AG04450 (cell line): ENCODE measurements at places on chromosomes 12 and 14.
A peak's percentile ranks its signal among the peaks of the same experiment; 100 is the strongest.

DNA sequence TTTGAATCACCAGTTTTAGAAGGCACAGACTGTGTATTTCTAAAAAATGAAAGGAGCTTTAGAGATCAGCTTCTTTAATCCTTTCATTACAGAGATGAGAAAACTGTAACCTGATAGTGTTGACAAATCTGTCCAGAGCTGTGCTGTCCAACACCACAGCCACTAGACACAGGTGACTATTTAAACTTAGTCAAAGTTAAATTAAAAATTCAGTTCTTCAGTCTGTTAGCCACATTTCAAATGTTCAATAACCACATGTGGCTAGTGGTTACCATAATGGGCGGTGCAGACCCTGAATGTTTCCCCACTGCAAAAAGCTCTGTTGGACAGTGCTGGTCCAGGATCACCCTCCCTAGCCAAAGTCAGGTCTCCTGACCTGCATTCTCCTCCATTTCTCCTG is 21.6 kb downstream of the DAD1 start:
- DNase-seq, result no peak

GRCh38 chr14:35406506-35407305 is 2.2 kb upstream of the NFKBIA start:
- no peak for DNase-seq

GRCh38 chr12:84730561-84731162 is 181.9 kb downstream of the SLC6A15 start:
- DNase-seq, result no peak

GRCh38 chr12:92570056-92570753 is 132.6 kb upstream of the PLEKHG7 start:
- peak; percentile 77 for DNase-seq

GRCh38 chr12:131287938-131288764 is 334.4 kb downstream of the ADGRD1 start:
- no peak for DNase-seq

- DNase-seq, result no peak
Observed at GRCh38 chr12:120079411-120080400, 36.8 kb downstream of the RAB35 start.

DNA sequence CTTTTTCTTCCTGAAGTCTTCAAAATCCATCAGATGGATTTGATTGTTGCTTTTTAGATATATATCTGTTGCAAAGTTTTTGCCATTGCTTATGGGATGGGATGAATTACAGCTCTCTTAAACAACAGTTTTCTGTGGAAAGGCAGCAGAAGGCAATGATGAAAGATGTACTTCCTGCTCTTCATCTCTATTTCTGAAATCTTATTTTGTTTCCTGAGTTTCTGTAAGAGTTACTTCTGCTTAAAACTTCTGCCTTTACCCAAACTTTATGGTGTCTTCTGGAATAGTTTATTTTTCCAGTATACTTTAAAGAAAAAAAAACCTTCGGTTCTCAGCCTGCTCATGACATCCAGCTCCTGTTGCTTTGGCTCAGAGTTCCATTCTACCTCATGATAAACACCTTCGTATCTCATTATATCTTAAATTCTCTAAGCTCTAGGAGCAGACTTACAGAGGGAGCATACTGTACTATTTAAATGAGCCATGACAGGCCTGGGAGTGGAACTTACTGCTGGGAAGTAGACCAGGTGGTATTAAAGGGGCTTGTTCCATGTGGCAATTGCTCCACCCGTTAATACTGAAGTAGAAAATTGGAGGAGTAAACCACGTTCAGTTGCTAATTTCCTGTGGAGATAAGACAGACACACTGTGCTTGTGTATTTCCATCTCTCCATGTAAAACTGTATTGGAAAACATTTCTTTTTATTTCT is 288.4 kb downstream of the FBXL14 start:
- DNase-seq, result no peak

- DNase-seq, result peak; percentile 76
Observed at GRCh38 chr12:14417715-14418114, 52.2 kb downstream of the ATF7IP start.

DNA sequence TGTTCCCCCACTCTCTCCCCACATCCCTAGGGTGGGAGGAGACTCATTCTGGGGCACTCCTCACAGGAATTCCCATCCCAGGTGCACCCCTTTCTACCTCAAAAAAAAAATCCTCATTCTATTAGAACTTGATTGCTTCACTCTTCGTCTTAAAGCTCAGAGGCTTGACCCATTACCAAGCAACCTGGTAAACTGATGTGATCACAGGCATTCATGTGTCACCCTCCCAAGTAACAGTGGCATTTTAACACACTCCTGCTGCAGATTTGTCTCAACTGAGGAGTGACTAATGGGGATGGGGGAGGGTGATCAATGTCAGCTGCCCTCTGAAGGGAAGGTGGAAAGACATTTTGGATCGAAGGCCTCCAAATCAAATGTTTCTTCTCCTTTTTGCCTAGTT is 78.1 kb upstream of the PTHLH start:
- DNase-seq, result no peak

DNA sequence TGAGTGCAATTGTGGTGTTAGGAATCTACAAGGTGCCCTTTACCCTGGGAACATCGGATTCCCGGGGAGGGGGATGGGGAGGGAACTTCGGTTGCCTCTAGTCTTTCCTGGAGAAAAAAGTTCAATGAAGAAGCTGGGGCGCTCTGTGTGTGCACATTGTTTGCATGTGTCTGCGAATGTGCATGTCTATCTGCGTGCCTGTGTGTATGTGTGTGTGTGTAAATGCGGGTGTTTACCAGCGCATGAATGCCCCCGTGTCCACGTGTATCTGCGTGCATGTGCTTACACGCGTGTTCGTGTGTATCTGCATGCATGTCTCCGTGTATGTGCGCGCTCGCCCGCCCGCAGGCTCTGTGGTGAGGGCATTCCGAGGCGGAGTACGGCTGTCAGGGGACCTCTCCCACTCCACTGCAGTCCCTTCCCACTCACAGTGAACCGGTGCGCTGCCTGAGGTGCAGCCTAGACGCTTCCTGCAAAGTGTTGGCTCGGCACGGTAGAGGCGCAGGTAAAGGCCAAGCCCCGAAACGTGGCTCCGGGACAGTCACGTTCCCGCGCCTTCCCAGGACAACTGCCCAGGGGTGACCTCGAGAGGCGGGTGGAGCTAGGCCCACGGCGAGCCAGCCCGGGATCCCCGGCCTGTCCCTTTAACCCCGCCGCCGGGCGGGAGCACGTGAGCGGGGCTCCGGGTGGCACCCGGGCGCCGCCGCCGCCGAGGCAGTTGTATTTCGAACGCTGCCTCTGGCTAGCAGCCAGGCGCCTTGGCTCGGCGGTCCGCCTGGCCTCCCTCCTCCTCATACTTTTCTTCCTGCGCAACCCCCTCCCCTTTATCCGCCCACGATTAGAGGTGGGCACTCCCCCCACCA is 539 bp upstream of the HMGA2 start:
- DNase-seq, result no peak

DNA sequence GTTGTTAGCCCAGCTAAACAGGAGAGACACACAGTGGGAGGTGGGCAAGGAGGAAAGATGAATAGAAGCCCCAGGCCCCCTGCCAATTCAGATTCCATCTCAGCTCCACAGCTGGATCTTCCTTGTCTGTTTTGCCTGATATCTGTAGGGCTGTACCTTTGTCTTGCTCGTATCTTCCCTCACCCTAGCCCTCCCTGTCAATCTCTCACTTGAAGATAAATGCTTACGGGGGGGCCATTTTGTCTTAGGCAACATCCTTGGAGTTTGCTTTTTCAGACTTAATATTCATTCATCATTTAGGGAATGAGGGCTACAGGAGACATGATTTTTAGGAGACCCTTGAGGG is 2.4 kb downstream of the KIF5A start:
- no peak for DNase-seq
